ENCODE measurements at places on chromosomes 1 and 21.

- no peak for DNase-seq
Measured at GRCh38 chr21:15333951-15334350, 269.2 kb upstream of the NRIP1 start.

DNA sequence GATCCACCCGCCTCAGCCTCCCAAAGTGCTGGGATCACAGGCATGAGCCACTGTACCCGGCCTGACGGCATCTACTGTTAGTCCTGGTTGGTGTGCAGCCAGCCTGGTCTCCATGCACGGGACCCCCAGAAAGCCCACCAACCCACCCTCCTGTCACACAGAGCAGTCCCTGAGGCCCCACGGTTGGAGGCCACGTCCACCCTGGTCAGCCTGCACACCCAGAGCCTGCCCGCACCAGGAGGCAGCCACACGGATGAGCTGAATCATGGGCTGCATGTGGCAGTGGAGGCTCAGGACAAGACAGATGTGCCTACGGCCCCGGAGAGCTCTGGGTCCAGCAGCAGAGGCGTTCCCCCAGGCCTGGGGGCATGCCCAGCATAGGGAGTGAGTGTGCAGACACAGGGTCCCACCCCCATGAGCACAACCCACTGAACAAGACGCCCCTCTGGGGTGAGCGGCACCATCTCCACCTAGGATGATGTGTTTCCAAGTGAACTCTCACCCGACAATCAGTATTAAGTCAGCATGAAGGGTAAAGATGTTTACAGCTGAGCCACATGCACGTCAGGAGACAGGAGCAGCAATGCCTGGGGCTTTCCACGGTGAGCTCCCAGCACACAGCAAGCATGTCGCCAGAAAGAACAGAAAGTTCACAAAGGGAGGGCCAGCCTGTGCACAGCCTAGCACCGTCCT, 102.1 kb downstream of the WDR4 start:
- no peak for DNase-seq

- DNase-seq: no peak
Measured at GRCh38 chr1:167068761-167069160, 21.4 kb downstream of the GPA33 start.

GRCh38 chr1:32480003-32480402, 15.1 kb downstream of the ZBTB8B start:
- DNase-seq: no peak

DNA sequence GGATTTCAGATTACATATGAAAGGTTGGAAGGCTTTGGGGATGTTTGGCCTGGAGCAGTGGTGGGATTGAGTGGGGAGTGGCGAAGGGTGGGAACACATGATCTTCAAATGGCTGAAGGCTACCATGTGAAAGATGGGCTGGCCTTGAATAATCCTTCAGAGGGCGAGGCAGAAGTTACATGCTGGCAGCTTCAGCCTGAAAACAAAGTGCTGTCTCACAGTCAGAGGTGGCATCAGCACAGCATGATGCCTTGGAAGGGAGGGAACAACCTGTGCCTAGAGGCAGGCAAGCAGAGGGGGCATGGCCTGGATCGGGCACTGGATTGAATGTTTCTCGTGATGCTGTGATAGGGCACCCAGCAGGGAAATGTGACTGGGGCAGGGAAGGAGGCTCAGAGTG, 130.8 kb downstream of the BEND5 start:
- no peak for DNase-seq

GRCh38 chr1:150332651-150333290, 11.4 kb downstream of the PRPF3 start:
- DNase-seq: no peak

- DNase-seq: no peak
Measured at GRCh38 chr1:241181471-241181870, 175.5 kb downstream of the RGS7 start.

DNA sequence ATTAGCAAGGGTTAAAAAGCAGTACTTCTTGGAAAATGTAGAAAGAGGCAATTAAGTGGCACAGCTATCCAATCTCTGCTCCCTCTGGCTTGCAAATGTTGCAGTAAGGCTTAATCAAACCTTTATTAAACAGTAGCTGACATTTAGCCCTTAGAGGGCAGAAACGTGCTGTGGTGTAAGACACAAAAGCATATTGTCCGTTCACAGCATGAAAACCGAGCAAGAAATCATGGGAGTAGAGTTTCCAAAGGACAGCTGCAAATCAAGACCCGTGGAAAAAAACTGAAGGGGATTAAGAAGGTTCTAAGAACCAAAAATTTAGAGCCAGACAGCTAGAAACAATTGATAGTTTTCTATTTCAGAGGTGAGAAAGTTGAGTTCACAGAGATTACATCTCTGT, 13.1 kb downstream of the ZP4 start:
- DNase-seq: no peak

DNA sequence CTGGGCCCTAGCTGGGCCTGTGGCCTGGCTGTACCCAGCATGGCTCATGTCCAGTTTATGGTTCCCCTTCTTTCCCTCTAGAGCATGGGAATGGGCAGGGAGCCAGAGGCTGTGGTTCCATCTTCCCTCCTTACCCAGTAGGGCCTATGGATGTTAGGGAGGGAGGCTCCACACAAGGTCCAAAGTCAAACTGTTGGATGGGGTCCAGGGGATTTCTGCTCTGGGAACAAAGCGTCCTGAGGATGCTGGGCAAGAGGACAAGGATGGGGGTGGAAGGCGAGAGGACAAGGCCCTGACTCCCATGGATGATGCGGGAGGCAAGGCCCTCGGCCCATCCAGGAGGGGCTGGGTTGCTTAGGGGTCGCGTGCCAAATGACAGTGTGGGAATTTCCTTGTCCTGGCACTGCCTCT, 17.3 kb downstream of the CSF1 start:
- no peak for DNase-seq

GRCh38 chr1:53626616-53627015, 112.3 kb downstream of the GLIS1 start:
- DNase-seq: no peak

DNA sequence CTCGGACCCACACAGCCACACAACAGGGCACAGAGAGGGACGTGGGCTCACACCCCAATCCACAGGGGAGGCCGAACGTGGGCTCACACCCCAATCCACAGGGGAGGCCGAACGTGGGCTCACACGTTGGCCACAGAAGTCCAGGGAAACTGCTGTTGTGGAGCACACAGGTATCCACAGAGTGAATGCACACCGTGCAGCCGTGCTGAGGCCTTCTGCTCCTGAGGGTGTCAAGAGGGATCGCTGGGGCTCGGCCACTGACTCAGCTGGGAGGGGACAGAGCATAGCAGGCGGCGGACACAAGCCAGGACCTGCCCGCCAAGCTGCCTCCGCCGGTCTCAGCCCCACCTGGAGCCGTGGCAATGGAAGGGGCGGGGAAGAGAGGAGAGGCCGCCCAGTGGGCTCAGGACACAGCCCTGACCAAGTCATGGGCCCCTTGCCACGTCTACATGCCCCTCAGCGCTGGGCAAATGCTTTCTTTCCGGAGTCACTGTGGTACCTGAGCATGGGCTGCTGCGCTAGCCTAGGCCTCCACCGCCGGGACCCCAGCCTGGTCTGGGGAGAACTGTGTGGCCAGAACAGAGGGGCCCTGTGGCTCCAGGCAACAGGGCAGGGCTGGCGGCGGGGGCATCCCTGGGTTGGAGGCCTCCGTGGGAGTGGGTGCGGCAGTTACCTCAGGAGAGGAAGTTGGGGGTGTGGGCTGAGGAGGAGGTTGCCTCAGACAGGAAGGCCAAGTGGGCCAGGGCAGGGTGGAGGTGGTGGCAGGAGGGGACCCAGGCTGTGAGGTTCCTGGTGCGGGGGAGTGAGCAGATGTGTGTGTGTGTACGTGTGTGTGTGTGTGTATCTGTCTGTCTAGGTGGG, 1.2 kb downstream of the SYTL1 start:
- DNase-seq: no peak

GRCh38 chr1:170929835-170930554, 5.3 kb upstream of the MROH9 start:
- peak; percentile 33 for DNase-seq

GRCh38 chr1:159173320-159173719, 1.9 kb downstream of the CADM3 start:
- DNase-seq: no peak

GRCh38 chr1:205748403-205749233, 1.4 kb downstream of the NUCKS1 start:
- no peak for DNase-seq

DNA sequence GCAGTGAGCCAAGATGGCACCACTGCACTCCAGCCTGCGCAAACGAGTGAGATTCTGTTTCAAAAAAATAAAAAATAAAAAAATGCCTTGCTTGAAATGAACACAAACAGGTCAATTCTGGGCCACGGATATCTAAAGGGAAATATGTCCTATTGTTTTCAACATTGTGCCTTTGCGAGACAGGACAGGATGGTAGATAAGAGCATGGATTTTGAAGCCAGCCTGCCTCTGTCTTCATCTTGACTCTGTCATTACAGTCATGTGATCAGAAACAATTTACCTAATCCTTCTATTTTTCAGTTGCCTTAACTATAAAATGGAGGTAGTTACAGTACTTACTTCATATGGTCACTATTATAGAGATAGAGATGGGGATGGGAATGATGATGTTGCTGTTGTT, 56.7 kb upstream of the ZSWIM5 start:
- no peak for DNase-seq

DNA sequence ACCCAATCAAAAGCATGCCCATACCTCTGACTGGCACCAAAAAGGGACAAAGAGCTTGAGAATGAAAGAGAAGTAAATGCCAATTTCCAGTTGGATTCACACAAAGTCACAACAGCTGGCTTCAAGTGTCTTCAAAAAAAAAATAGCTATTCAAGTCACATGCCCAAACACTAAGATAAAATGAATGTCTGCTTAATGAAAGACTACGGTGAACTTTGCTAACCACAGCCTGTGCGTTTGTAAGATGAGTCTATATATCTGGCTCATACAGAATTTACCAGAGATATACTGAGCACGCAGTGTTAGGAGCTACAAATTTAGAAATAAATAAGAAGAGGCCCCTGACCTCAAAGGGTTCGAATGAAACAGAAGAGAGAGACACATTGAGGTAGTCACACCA, 73.2 kb downstream of the DAB1 start:
- DNase-seq: no peak

GRCh38 chr1:221706876-221707582, 34.9 kb downstream of the DUSP10 start:
- DNase-seq: no peak

GRCh38 chr1:182972829-182973228, 19.9 kb upstream of the SHCBP1L start:
- no peak for DNase-seq
